CD4-positive, alpha-beta memory T cell (primary cell): ENCODE measurements at places on chromosomes 6 and 20.

- DNase-seq = no peak
Measured at GRCh38 chr6:169086020-169086419, 167.6 kb downstream of the THBS2 start.

GRCh38 chr6:46748940-46749503 lies 2.3 kb downstream of the ANKRD66 start:
- no peak for DNase-seq

- no peak for DNase-seq
Measured at GRCh38 chr20:55761797-55762196, 243.5 kb downstream of the CBLN4 start.

- DNase-seq = no peak
Measured at GRCh38 chr6:111845441-111845871, 27.8 kb downstream of the FYN start.

GRCh38 chr20:23161968-23162696 lies 76.0 kb upstream of the CD93 start:
- DNase-seq = no peak
